Osteocyte (in vitro differentiated cells): ENCODE measurements at places on chromosomes 3 and 15. TPM values are rescaled to one million over a fixed set of nuclear protein-coding genes. Genes with fewer than 3 reads are reported as not detected.

ONECUT1 gene
- not detected in 2 replicates for total RNA-seq

GADL1 gene
- not detected in 2 replicates for total RNA-seq

MRAS gene
- total RNA-seq = 25.5 and 29.7 TPM in 2 replicates

SPESP1 gene
- total RNA-seq = not detected in 2 replicates

MYEF2 gene
- 26.4 and 27.4 TPM in 2 replicates for total RNA-seq

MYO5A gene
- total RNA-seq = 41.1 and 45.4 TPM in 2 replicates

IQCH gene
- total RNA-seq = 1.2 and 2.0 TPM in 2 replicates

TRPM1 gene
- not detected in 2 replicates for total RNA-seq

ZBTB47 gene
- 26.7 and 29.2 TPM in 2 replicates for total RNA-seq

CSTA gene
- not detected in 2 replicates for total RNA-seq

LRRC2 gene
- 1.2 and 1.5 TPM in 2 replicates for total RNA-seq

ITPKA gene
- not detected in 2 replicates for total RNA-seq

ANKRD34C gene
- 0.08 TPM in 1 of 2 replicates, not detected in the other for total RNA-seq

NOP10 gene
- total RNA-seq = 200 and 205 TPM in 2 replicates

RNF111 gene
- total RNA-seq = 32.3 and 33.8 TPM in 2 replicates

SENP8 gene
- 4.0 and 4.6 TPM in 2 replicates for total RNA-seq

OR5K4 gene
- not detected in 2 replicates for total RNA-seq

RAB11A gene
- 317 and 321 TPM in 2 replicates for total RNA-seq

TBCCD1 gene
- total RNA-seq = 15.6 and 16.4 TPM in 2 replicates

GPR160 gene
- 0.27 TPM in 1 of 2 replicates, not detected in the other for total RNA-seq

DLEC1 gene
- 0.24 and 0.62 TPM in 2 replicates for total RNA-seq

SLC2A2 gene
- total RNA-seq = not detected in 2 replicates

ACOX2 gene
- 0.51 TPM in 1 of 2 replicates, not detected in the other for total RNA-seq
